CD8-positive, alpha-beta memory T cell (primary cell): ENCODE measurements at places on chromosomes 11 and 22. TPM values are rescaled to one million over a fixed set of nuclear protein-coding genes. Genes with fewer than 3 reads are reported as not detected.

GRCh38 chr22:32682990-32683389, 118.5 kb upstream of the TIMP3 start:
- no peaks in the 10 kb centered on the region for H3K36me3 ChIP-seq
- H3K27me3 ChIP-seq: no peaks in the 10 kb centered on the region
- no peak for DNase-seq
- no peak overlapping the region for H3K4me3 ChIP-seq

GRCh38 chr11:37026326-37026725, 428.3 kb upstream of the RAG2 start:
- H3K4me1 ChIP-seq: no peaks in the 10 kb centered on the region
- no peaks in the 10 kb centered on the region for H3K36me3 ChIP-seq
- H3K4me3 ChIP-seq: no peak overlapping the region
- no peak overlapping the region for H3K27ac ChIP-seq

DNA sequence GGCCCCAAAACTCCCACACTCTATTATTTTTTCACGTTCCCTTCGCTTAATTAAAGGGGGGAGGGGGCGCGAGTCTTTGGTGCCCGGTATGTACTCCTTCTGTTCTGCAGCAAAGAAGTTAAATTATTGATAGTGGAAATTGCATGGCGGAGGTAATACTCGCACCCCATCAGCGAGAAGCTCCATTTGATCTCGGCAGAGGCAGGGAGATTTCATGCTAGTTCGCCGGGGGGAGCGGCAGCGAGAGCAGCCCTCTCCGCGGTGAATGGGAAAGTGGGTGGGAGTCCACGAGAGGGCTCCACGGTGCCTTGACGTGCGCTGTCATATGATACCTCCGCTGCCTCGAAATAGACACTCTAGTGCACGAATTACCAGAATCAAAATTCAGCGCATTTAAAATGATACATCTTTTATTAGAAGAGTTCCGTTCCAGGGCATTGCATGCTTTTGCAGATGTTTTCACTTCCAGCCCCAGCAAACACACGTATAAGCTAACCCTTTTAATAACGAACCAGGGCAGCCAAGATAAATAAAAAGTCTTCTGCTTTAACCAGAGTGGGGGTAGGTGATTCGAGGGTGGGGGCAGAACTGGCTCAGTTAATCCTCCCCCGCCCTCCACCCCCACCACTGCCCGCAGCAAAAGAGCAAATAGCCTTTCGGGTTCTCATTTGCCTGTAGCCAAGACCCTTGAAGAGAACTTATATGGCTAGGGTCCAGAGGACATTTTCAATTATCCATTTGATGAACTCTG, 1.3 kb upstream of the BDNF start:
- H3K36me3 ChIP-seq: no peaks in the 10 kb centered on the region
- peaks cover 21% of the 10 kb centered on the region for H3K27me3 ChIP-seq
- DNase-seq: no peak
- H3K4me1 ChIP-seq: peaks cover 12% of the 10 kb centered on the region
- peak overlapping the region; percentile 21 for H3K4me3 ChIP-seq

GRCh38 chr11:117839380-117839881, 14.9 kb upstream of the FXYD2 start:
- no peaks in the 10 kb centered on the region for H3K36me3 ChIP-seq
- peak; percentile 26 for DNase-seq
- peaks cover 8% of the 10 kb centered on the region for H3K4me1 ChIP-seq
- no peak overlapping the region for H3K27ac ChIP-seq
- no peak overlapping the region for H3K4me3 ChIP-seq
- no peaks in the 10 kb centered on the region for H3K27me3 ChIP-seq

DNA sequence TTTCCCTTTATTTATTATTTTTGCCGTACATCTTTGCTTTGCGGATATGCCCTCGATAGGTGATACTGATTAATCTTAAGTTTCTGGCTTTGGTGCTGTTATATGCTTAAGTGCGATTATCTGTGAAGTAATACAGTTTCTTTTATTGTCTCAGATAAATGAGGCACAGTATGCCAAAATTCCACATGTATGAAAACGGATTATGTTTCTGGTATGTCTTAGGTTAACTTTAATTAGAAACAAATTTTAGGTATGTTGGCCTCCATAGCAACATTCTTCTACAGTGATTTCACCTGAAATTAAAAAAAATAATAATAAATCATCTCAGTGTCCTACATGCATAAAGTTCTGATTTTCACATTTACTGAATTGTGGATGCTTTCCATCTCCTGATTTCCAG, 119.2 kb downstream of the ARHGAP42 start:
- H3K4me1 ChIP-seq: no peaks in the 10 kb centered on the region
- no peak overlapping the region for H3K4me3 ChIP-seq
- no peaks in the 10 kb centered on the region for H3K27me3 ChIP-seq
- H3K36me3 ChIP-seq: no peaks in the 10 kb centered on the region
- no peak for DNase-seq

Gene RFPL1
- not detected for total RNA-seq

Gene BBOX1
- total RNA-seq: not detected
